ENCODE measurements at places on chromosomes 3 and 15.

DNA sequence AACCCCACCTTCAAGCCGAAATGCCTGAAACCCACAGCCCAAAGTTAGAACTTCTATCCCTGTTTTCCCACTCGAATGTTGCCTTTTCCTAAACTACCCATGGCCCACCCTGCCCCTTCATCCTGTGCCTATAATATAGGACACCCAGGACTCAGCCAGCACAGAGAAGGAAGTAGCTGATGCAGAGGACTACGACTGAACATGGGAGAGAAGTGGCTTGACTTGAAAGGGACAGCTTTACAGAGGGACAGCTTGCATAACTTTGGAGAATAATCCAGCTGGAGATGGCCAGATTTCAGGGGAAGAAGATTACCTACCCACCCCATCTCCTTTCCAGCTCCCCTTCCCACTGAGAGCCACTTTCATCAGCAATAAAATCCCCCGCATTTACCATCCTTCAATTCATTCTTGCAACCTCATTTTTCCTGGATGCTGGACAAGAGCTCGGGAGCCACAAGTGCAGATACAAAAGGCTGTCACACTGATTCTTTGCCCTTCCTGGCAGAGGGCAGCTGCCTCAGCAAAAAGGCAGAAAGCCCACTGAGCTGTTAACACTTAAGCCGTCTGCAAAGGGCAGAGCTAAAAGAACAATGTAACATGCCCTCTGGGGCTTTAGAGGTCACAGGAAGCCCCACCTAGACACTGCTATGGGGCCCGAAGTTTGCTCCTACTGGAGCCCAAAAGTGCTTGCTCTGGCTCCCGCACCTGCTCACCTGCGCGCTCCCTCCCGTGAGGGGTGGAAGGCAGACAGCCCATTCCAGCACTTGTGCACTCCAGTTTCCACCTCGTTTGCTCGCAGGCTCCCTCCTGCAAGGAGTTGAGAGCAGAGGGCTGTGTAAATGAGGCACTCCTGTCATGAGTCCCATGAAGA is 224.0 kb downstream of the TBC1D5 start:
- H3K36me3 ChIP-seq, result no peaks in the 10 kb centered on the region
- H3K27me3 ChIP-seq, result no peaks in the 10 kb centered on the region
- DNase-seq, result peak; percentile 88
- H3K4me3 ChIP-seq, result peak overlapping the region; percentile 5

GRCh38 chr15:88580532-88580931 is 34.1 kb upstream of the DET1 start:
- no peak for DNase-seq
- H3K27ac ChIP-seq, result no peak overlapping the region
- peaks cover 4% of the 10 kb centered on the region for H3K4me1 ChIP-seq
- no peak overlapping the region for H3K4me3 ChIP-seq
- no peaks in the 10 kb centered on the region for H3K27me3 ChIP-seq
- H3K36me3 ChIP-seq, result no peaks in the 10 kb centered on the region

GRCh38 chr15:75112278-75112847 is 89.0 kb downstream of the PPCDC start:
- H3K4me1 ChIP-seq, result peaks cover 10% of the 10 kb centered on the region
- H3K36me3 ChIP-seq, result no peaks in the 10 kb centered on the region
- H3K27me3 ChIP-seq, result no peaks in the 10 kb centered on the region
- no peak for DNase-seq
- H3K27ac ChIP-seq, result no peak overlapping the region
- H3K4me3 ChIP-seq, result no peak overlapping the region

DNA sequence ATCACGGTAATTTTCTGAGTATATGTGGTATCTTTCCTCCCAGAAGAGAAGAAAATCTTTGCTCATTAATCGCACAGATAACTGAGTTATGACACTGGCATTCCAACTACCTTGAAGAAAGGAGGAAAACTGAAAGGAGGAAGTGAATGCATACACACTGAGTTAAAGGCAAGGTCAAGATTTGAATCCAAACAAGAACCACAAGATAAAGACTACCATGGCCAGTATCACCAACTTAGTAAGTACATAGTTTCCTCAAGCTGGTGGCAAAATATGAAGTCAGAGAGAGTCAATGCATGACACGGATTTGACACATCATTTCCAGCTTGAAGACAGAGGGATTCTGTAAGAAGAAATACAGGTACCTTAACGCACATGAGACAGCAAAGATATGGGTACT is 287.5 kb downstream of the ULK4 start:
- H3K4me3 ChIP-seq, result no peak overlapping the region
- no peaks in the 10 kb centered on the region for H3K27me3 ChIP-seq
- no peaks in the 10 kb centered on the region for H3K4me1 ChIP-seq
- H3K36me3 ChIP-seq, result no peaks in the 10 kb centered on the region

DNA sequence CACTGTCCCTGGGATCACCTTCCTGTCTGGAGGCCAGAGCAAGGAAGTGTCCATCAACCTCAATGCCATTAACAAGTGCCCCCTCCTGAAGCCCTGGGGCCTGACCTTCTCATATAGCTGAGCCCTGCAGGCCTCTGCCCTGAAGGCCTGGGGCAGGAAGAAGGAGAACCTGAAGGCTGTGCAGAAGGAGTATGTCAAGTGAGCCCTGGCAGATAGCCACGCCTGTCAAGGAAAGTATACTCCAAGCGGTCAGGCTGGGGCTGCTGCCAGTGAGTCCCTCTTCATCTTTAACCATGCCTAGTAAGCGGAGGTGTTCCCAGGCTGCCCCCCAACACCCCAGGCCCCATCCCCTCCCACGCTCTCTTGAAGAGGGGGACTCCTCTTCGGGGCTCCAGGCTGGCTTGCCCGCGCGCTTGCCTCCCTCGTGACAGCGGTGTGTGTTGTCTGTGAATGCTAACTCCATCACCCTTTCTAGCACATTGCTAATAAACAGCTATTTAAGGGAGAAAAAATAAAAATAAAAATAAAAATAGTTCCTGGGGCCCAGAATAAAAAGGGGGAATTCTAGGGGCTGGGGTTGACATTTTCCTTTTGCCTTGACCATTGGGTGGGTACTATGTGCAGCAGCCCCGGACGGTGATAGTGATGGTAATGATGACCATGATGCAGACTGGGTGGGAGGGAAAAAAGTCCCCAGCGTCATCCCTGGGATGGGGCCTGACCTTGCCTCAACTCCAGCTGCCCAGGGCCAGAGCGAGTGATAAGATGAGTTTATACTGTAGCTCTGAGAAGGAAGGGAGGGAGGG is 3.3 kb upstream of the ALAS1 start:
- H3K27ac ChIP-seq, result no peak overlapping the region
- H3K4me1 ChIP-seq, result peaks cover 13% of the 10 kb centered on the region
- DNase-seq, result no peak
- H3K4me3 ChIP-seq, result no peak overlapping the region
- H3K36me3 ChIP-seq, result peaks cover 1% of the 10 kb centered on the region
- no peaks in the 10 kb centered on the region for H3K27me3 ChIP-seq

- H3K27ac ChIP-seq, result no peak overlapping the region
- DNase-seq, result no peak
- H3K4me3 ChIP-seq, result no peak overlapping the region
- H3K36me3 ChIP-seq, result no peaks in the 10 kb centered on the region
These were observed 14.9 kb upstream of the NIPA2 start for GRCh38 chr15:22823495-22824128.

DNA sequence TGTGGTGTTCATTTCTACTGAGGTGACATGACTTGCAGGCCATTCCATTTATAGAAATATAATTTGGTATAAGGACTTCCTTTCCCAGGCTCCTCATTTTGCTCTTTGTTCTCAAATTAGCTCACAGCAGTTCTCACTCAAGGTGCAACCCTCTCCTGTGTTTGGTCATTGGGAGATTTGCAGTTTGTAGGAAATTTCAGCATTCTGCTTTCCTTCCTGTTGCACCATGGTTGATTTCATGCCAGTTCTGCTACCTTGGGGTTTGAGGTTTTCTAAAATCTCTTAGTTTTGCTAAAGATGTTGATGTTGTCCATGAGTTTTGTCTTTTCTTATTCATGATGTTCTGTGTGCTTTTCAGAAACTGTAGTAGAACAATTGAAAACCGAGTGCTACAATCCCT is 65.7 kb upstream of the PROK2 start:
- no peak for DNase-seq
- H3K36me3 ChIP-seq, result no peaks in the 10 kb centered on the region
- no peak overlapping the region for H3K27ac ChIP-seq
- no peaks in the 10 kb centered on the region for H3K4me1 ChIP-seq

GRCh38 chr15:49490966-49491365 is 67.9 kb downstream of the FGF7 start:
- H3K27me3 ChIP-seq, result no peaks in the 10 kb centered on the region
- H3K4me3 ChIP-seq, result no peak overlapping the region
- H3K4me1 ChIP-seq, result no peaks in the 10 kb centered on the region
- no peak overlapping the region for H3K27ac ChIP-seq
- no peaks in the 10 kb centered on the region for H3K36me3 ChIP-seq

- no peak overlapping the region for H3K27ac ChIP-seq
- H3K27me3 ChIP-seq, result no peaks in the 10 kb centered on the region
- no peaks in the 10 kb centered on the region for H3K36me3 ChIP-seq
- no peak for DNase-seq
- H3K4me1 ChIP-seq, result no peaks in the 10 kb centered on the region
These were observed 647.2 kb upstream of the BCHE start for GRCh38 chr3:166484470-166484869.

DNA sequence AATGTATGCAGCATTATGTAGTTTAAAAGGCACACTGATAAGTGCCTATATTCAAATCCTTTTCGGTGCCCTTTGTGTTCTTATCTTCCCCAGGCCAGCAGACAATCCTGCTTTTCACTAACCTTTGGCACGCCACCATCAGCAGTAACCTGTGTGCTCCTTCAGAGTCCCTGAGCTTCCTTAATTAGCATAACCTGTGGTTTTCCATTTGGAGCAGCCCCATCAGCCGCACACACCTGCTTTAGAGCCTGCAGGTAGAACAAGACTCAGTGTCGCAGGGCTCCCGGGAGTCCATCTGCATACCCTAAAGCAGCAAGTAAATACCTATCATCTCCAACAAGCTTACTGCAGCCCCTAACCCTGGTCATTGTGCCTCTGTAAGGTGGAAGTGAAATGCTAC is 755.1 kb downstream of the ROBO2 start:
- peaks cover 31% of the 10 kb centered on the region for H3K4me1 ChIP-seq
- H3K27ac ChIP-seq, result no peak overlapping the region
- no peaks in the 10 kb centered on the region for H3K36me3 ChIP-seq
- H3K27me3 ChIP-seq, result no peaks in the 10 kb centered on the region

DNA sequence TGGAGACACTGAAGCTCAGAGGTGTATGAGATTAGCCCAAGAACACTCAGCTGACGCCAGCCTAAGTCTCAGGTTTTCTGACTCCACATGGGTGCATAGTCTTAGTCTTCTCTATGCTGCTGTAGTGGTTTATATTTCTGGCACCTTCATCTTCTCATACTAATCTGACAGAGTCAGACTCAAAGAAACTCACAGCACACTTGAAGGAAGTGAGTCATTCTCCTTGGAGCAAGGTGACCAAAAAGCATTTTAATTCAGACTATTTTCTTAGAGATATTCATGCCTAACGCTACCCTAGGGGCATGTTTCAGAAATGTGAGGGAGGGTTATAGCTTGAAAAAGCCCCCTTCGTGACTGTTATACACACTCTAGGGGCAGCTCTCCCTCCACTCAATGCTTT is 775.3 kb upstream of the ARPP21 start:
- no peak overlapping the region for H3K27ac ChIP-seq
- no peaks in the 10 kb centered on the region for H3K27me3 ChIP-seq
- H3K4me3 ChIP-seq, result no peak overlapping the region
- no peaks in the 10 kb centered on the region for H3K36me3 ChIP-seq
- no peak for DNase-seq

GRCh38 chr3:194497799-194498575 is 11.2 kb upstream of the ATP13A3 start:
- H3K4me1 ChIP-seq, result no peaks in the 10 kb centered on the region
- no peaks in the 10 kb centered on the region for H3K27me3 ChIP-seq
- no peak for DNase-seq
- no peak overlapping the region for H3K4me3 ChIP-seq
- no peak overlapping the region for H3K27ac ChIP-seq

GRCh38 chr3:81393251-81393650 is 368.2 kb downstream of the GBE1 start:
- no peaks in the 10 kb centered on the region for H3K36me3 ChIP-seq
- DNase-seq, result no peak
- H3K27me3 ChIP-seq, result no peaks in the 10 kb centered on the region
- no peak overlapping the region for H3K4me3 ChIP-seq

DNA sequence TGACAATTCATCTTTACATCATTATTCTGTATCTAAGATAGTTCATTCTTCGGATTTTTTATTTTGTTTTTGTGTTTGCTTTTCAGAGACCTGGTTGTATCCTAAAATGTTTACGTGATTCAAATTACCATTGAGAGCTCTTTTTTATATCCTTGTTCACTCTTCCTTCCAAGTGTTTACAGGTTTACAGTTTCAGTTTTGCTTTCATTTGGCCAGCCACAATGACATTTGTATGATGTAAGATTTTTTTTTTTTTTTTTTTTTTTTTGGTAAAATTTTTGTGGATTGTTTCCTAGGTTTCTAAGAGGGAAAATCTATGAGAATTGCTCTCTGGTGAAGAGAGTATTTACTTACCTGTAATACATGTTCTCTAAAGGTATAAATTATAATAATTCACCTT is 55.0 kb downstream of the SETD5 start:
- H3K27me3 ChIP-seq, result no peaks in the 10 kb centered on the region
- no peaks in the 10 kb centered on the region for H3K4me1 ChIP-seq
- no peak overlapping the region for H3K4me3 ChIP-seq
- H3K36me3 ChIP-seq, result peaks cover 46% of the 10 kb centered on the region
- H3K27ac ChIP-seq, result no peak overlapping the region

GRCh38 chr3:122092460-122093165 is 37.5 kb downstream of the CD86 start:
- DNase-seq, result no peak
- H3K27me3 ChIP-seq, result no peaks in the 10 kb centered on the region
- H3K36me3 ChIP-seq, result no peaks in the 10 kb centered on the region
- H3K27ac ChIP-seq, result no peak overlapping the region
- H3K4me3 ChIP-seq, result no peak overlapping the region

GRCh38 chr3:174072675-174073074 is 675.1 kb downstream of the NLGN1 start:
- no peak for DNase-seq
- H3K27me3 ChIP-seq, result no peaks in the 10 kb centered on the region
- no peak overlapping the region for H3K27ac ChIP-seq
- no peak overlapping the region for H3K4me3 ChIP-seq
- H3K4me1 ChIP-seq, result no peaks in the 10 kb centered on the region
- H3K36me3 ChIP-seq, result no peaks in the 10 kb centered on the region

GRCh38 chr3:149310796-149311534 is 22.5 kb downstream of the TM4SF18 start:
- H3K4me1 ChIP-seq, result no peaks in the 10 kb centered on the region
- no peak for DNase-seq
- no peak overlapping the region for H3K4me3 ChIP-seq
- no peaks in the 10 kb centered on the region for H3K27me3 ChIP-seq
- H3K36me3 ChIP-seq, result no peaks in the 10 kb centered on the region

- no peak overlapping the region for H3K27ac ChIP-seq
- H3K27me3 ChIP-seq, result no peaks in the 10 kb centered on the region
- H3K36me3 ChIP-seq, result no peaks in the 10 kb centered on the region
These were observed 3.1 kb downstream of the AGBL1 start for GRCh38 chr15:86082619-86083380.

- no peaks in the 10 kb centered on the region for H3K4me1 ChIP-seq
- H3K27ac ChIP-seq, result no peak overlapping the region
- H3K4me3 ChIP-seq, result no peak overlapping the region
- no peak for DNase-seq
- no peaks in the 10 kb centered on the region for H3K36me3 ChIP-seq
- H3K27me3 ChIP-seq, result no peaks in the 10 kb centered on the region
These were observed 81.9 kb downstream of the P2RY1 start for GRCh38 chr3:152916753-152917279.

All from neural progenitor cell (in vitro differentiated cells).